ENCODE measurements at places on chromosomes 16 and 17.
A peak's percentile ranks its signal among the peaks of the same experiment; 100 is the strongest.

- DNase-seq = peak; percentile 18
These were observed 34.9 kb upstream of the ZNF469 start for GRCh38 chr16:88347656-88348376.

DNA sequence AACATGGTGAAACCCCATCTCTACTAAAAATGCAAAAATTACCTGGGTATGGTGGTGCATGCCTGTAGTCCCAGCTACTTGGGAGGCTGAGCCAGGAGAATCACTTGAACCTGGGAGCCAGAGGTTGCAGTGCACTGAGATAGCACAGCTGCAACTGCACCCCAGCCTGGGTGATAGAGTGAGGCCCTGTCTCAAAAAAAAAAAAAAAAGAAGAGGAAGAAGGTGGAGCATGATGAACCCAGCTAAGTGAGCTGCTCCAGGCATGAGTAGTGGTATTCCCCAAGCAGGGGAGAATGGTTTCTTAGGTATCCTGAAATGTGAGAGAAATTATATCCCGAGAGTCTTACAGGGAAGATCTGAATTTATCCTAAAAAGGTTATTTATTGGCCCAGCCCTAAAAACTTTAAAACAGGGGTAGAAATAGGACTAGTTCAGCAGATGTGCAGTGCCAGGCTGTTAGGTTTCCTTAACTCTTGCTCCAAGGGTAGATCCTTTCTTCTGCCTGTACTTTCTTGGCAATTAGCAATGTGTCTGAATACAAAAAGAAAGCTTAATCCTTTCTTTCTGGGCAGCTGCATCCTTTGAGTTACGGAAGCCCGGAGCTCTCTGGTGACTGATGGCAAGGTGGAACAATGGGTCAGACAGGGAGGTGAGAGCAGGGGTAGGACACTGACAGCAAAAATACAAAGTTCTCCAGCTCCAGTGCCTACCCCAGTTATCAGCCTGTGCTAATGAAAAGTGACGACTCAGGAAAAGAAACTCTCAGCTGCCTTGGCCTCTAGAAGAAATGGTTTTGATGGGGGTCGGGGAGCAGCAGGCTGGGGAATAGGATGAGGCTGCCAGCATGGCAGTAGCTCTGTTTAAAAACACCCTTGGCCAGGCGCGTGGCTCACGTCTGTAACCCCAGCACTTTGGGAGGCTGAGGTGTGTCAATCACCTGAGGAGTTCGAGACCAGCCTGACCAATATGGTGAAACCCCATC, 36.5 kb upstream of the TOB1 start:
- no peak for DNase-seq

DNA sequence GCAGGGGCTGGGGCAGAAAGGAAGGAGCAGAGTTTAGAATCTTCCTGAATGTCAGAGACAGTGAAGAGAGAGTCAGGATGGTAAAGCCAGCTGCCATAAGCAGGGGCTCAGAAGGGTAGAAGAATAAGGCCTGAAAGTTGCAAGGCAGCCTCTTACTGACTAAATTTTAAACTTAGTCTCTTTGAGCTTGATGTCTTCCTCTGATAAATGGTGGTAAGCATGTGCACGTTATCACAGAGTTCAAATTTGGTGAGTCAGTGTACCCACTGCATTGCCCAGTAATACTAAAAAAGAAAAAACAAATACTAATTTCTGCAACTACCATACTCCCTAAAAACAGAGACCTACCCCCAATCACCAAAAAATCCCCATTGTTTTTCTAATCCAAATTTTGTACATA, 45.2 kb downstream of the SIAH1 start:
- DNase-seq = peak; percentile 44

DNA sequence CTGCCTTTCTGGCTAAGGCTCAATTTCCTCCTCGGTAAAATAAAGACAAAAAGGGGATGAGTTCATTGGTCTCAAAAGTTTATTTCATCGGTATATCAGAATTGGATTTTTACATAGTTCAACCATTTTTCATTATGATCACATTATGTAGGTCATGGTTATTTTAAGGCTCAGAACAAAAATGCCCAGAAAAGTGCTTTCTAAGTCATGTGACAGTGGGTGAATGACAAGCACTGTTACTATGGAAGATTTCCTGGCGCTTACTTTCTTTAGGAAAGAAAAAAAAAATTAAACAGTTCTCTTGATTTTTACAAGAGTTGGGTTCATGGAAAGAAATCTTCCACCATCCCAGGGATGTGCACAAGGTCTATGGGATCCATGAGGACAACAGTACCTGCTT, 117.9 kb upstream of the CES5A start:
- DNase-seq = no peak

- DNase-seq = no peak
These were observed 45.3 kb downstream of the WNT3 start for GRCh38 chr17:46773221-46773605.

DNA sequence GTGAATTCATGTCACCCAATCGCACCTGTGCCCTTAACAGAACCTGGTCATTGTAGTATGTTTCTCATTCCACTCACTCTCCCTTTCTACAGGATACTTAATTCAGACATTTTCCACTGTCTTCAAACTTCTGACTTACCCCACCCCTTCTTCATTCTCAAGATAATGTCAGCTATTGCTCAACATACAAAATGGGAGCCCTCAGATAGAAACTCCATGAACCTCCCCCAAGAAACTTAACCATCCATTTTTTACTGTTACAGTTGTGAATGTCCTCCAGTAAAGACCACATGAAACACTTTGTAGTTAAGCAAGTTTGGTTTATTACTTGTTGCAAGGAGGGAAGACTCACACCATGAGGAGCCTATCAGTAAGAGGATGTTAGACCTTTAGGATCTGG, 22.1 kb upstream of the ARHGAP17 start:
- no peak for DNase-seq

DNA sequence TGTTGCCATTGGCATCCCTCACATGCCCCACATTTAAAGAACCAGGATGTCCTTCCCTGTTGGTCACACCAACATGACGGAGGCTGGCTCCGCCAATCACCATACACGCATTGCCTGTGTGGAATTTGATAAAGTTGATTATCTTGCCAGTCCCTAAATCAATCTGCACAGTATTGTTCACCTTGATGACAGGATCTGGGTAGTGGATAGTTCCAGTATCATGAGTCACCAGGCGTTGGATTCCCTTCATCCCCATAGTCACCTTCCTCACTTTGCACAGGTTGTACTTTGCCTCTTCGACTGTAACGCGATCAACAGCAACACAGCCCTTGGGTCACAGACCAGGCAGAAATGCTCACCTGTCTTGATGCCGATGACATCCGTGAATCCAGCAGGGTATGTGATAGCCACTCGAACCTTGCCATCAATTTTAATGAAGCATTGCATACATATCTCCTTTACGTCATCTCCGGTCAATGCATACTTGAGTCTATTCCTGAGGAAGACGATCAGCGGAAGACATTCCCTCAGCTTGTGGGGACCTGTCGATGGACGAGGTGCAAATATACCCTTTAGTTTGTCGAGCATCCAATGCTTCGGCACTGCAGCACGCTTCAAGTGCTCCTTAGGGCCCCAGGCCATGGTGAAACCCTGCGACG, 14.2 kb downstream of the CTRB2 start:
- DNase-seq = no peak

- DNase-seq = peak; percentile 69
These were observed 102.6 kb upstream of the CREBBP start for GRCh38 chr16:3983081-3983520.

All from hematopoietic multipotent progenitor cell treated with erythropoietin and hydrocortisone succinate and interleukin-3 and kit ligand, for 6 days (in vitro differentiated cells).